Activated T-cell treated with anti-CD3 and anti-CD28 coated beads for 4 hours (primary cell): ENCODE measurements at places on chromosomes 5 and 9.

GRCh38 chr5:108836492-108836891, 88.8 kb downstream of the FER start:
- no peak for DNase-seq

DNA sequence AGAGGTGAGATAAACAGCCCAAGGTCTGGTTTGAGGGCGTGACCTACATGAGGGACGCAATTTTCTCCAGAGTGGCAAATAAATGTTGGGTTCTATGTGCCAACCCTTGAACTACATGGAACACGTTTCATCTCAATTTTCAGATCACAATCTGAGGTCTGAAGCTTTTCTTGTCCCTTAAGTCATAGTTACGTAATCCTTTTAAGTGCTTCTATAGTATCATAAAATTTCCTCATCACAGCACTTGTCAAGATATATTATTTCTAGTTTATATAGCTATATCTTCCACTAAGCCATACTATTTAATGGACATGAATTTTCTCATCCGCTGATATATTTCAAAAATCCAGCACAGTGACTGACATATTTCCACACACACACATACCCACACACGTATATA, 53.1 kb upstream of the GRIN3A start:
- no peak for DNase-seq

- no peak for DNase-seq
Observed at GRCh38 chr9:94443032-94443722, 111.7 kb upstream of the PCAT7 start.

DNA sequence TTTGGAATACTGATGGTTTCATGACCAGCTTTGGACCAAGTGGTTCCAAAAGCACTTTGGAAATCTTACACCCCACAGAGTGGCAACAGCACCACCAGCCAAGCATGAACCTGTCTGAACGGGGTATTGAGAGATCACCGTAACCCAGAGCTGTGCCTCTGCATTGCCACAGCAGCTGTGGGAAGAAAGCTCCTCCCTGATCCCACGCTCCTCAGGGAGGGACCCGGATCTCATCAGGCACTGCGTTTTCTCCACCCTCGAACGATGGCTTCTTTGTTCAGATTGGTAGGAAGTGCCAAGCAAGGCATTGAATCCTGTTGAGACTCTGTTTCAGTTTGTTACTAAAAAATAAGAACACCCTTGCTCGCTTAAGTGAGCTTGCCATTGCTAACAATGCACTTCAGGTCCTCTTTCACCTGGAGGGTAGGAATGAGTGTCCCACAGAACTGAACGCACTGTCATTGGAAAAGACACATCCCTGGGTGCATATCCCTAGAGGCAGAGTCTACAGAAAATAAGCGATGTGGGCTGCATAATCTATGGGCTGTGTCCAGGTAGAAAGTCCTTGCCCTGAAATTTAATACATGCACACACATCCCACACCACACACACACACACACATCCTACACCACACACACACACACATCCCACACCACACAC, 118.0 kb upstream of the ICE1 start:
- no peak for DNase-seq

GRCh38 chr9:94771096-94771495, 44.6 kb downstream of the AOPEP start:
- DNase-seq, result no peak
